ENCODE measurements at places on chromosomes 11 and 22.
A peak's percentile ranks its signal among the peaks of the same experiment; 100 is the strongest.

DNA sequence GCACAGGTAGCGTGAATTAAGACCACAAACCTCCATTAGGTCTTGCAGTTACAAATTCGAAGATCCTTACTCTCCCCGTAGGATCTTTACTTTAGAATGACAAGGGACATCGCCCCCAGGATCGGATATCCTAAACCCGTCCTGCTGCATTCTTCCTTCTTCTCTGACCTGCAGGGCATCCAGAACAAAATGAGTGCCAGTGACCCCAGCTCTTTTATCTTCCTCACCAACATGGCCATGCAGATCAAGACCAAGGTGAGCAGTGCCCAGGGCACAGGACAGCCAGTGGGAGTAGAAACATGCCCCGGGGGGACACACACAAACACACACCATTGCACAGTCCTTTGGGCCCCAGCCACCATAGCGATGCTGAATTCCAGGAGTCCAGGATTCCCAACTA lies 42.6 kb upstream of the MPEG1 start:
- DNase-seq = no peak

- DNase-seq = no peak
Measured at GRCh38 chr11:131977231-131977630, 606.8 kb downstream of the NTM start.

DNA sequence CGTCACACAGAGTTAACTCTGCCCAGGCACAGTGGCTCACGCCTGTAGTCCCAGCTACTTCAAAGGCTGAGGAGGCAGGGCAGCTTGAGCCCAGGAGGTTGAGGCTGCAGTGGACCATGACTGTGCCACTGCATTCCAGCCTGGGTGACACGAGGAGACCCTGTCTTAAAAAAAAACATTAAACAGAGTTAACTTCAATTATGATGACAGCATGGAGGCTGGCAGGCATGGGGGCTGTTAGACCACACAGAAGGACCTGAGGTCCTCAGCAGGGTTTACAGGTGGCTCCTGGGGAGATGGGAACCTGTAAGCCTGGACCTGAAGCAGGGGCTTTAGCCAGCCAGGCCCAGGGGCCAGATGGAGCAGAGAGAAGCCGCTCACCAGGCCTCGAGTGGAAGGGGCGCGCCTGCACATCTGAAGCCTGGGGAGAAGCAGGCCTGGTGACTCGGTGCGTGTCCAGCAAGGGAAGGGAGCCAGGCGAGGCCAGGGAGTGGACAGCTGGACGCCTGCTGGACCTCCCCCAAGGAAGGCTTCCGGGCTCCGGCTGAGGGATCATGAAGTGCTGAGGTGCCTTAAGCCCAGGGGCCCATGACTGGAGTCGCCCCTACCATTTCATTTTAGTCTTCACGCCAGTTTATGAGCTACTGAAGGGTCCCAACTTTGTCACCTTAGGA lies 25.3 kb downstream of the RPUSD4 start:
- DNase-seq = no peak

DNA sequence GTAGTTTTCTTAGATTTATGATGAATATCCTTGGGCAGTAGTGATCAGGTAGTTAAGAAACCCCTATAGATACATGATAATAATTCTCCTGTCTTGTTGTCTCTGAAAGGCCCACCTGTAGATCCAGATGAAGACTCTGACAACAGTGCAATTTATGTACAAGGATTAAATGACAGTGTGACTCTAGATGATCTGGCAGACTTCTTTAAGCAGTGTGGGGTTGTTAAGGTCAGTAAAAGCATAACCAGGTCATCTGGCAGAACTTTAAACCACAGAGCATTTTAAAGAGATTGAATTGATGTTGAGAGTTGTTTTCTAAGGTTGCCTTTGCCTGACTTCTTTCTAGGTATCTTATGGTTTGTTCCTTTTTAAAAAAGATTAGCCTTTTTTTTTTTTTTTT lies 14.1 kb upstream of the GAS2L1 start:
- DNase-seq = no peak

DNA sequence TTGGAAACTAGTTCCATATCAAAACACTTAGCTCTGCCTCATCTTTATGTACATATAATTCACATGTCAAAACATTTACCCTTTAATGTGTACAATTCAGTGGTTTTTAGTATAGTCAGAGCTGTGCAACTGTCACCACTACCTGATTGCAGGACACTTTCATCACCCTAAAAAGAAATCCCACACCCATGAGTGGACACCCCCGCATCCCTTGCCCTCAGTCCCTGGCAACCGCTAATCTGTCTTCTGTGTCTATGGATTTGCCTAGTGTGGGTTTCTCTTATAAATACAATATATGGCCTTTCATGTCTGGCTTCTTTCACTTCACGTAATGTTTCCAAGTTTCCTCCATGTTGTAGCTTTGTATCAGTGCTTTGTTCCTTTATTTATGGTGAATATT lies 8.6 kb upstream of the EMID1 start:
- no peak for DNase-seq

DNA sequence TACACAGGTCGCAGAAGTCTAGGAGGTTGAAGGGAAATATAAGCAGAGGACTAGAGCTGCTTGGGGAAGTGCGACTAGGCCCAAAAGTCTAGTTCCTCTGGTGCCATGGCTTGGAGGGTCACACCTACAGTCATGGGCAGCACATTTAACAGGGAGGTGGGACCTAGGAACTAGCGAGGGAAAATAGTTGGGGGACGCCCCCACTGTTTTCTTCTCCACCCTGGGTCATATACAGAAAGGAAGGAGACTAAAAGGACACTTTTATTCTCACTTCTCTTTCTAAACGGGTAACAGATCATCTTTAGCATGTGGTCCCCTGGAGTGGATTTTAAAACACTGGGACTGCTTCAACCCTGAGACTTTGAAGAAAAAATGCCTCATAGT lies 16.6 kb downstream of the APIP start:
- peak; percentile 41 for DNase-seq

GRCh38 chr22:41425660-41426365 lies 20.8 kb downstream of the TOB2 start:
- no peak for DNase-seq

DNA sequence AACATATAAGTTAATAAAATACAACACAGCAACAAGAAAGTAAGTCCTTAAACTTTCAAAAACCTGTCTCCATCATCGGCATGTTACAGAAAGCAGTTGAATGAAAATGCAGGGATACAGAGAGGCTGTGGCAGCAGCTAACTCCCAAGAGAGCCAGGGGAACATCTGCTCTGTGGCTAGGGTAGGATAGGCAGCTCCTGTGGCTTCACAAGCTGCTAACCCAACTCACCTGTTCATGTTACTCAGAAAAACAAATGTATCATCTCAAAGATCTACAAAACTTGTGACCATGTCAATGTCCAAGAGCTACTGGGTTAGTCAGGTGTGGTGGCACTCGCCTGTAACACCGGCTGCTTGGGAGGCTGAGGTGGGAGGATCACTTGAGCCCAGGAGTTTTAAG lies 15.2 kb upstream of the PLAAT3 start:
- no peak for DNase-seq

- no peak for DNase-seq
Measured at GRCh38 chr11:63663809-63664208, 7.4 kb downstream of the ATL3 start.

- peak; percentile 18 for DNase-seq
Measured at GRCh38 chr11:20035701-20036601, 124.3 kb downstream of the DBX1 start.

DNA sequence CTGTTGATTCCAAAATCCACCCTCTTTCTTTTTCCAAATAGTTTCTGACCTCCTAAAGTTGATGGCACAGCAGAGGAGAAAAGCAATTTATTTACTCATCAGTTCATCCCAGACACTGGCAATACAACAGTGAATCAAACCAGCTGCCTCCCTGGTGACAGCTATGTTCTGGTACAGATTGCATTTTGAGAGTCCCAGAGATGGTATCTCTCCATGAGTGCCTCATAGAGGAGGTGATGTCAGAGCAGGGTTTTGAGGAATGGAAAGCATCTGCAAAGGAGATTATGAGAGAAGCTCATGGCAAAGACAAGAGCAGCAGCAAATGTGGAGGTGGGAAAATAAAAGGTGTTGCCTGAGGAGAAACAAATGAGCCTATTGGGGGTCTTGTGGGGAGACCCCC lies 377.2 kb downstream of the MN1 start:
- no peak for DNase-seq

GRCh38 chr22:36373258-36373579 lies 14.5 kb downstream of the MYH9 start:
- peak; percentile 73 for DNase-seq

DNA sequence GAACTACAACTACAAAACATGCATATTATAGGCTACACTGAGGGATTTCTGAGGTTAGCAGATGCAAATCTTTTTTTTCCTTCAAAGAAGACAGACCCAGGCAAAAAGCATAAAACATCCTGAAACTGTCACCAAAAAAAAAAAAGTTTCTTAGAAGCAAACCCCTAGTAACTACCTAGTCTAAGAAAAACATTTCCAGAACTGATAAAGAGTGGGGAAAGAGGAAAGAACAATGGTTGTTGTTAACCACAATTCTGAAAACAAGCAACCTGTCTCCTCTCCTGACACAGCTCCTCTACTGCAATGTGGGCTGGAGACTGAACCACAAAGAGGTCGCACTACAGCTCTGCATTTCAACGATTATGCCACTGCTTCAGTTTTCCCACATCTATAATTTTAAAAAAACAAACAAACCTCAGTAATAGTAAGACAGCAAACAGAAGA lies 15.0 kb downstream of the DENND5A start:
- peak; percentile 35 for DNase-seq

DNA sequence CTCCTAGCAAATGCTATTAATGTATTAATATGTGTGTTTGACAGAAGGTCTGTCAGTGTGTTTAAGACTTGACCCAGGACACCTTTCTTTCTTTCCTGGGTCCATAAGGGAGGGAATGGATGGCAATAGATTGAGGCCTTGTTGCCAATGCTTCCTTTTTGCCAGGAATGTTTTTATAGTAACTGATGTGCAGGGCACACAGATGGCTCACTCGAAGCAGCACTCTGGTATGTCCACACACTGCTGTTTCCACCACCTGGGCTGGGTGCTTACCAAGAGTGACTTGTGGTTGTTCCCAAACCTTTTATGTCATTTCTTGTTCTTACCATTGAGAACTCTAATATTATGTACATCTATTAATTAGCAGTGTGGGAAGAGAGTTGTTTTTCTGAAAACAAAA lies 396.9 kb upstream of the SYN3 start:
- DNase-seq = no peak

DNA sequence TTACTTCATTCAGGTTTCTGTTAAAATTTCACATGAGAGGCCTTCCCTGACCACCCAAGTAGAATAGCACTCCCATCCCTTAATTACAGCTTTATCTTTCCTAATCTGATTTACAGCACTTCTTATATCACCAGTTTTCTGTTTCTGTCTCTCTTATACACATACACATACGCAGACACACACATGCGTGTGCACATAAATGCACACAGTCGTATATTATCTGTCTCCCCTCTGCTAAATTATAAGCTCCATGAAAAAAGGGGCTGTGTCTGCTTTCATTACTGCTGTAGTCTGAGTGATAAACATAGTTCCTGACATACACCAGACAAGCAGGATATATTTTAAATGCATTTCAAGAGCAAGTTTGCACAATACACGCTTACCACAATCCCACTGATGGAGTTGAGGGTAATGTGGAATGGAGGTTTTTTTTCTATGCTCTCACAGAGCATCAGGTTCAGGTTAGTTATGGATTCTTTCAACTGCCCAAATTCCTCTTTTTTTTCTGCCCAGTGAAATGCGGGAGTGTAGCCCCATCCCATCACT lies 13.7 kb upstream of the TOP3B start:
- DNase-seq = peak; percentile 80

GRCh38 chr22:38250643-38251340 lies 22.0 kb downstream of the TMEM184B start:
- DNase-seq = peak; percentile 18

GRCh38 chr11:14044916-14045315 lies 82.4 kb downstream of the SPON1 start:
- DNase-seq = no peak

DNA sequence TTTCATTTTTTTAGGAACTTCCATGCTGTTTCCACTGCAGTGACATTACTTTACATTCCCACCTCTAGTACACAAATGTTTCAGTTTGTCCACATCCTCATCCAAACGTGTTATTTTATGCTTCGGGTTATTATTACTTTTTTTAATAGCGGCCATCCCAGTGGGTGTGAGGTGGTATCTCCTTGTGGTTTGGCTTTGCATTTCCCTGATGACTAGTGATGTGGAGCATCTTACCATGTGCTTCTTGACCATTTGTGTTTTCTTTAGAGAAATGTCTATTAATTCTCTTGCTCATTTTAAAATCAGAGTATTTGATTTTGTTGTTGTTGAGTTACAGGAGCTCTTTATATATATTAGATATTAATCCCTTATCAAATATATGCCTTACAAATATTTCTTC lies 70.3 kb upstream of the ANO1 start:
- DNase-seq = no peak

DNA sequence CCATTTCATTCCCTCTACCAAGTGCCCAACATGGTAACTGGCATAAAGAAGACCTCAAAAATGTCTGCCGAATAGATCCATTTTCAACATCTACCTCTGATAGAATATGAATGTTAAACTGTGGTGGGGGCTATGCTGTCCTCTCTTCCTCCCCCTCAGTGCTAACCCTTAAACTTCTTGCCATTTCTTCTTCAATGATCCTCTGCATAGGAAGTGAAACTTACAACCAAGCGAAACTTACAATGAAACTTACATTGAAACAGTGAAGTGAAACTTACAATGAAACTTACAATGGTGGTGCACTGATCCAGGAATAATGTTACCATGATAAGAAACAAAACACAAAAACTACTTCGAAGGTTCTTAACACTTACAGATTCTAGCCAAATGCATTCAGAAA lies 4.7 kb downstream of the RTCB start:
- DNase-seq = peak; percentile 90

- DNase-seq = no peak
Measured at GRCh38 chr11:64660706-64661105, 62.3 kb downstream of the NRXN2 start.

DNA sequence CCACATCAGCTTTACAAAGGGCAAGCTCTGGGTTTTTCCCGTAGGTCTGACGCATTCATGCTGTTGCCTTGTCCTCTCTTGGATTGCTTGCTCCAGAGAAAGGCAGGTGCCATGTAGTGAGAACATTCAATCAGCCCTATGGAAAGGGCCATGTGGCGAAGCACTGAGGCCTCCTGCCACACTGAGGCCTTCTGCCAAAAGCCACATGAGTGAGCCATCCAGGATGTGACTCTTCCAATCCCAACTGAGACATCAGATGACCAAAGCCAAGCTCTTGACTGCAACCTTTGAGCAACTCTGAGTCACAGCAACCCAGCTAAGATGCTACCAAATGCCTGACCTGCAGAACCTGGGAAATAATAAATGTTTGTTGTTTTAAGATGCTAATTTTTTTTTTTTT lies 9.0 kb upstream of the PANX3 start:
- peak; percentile 34 for DNase-seq

GRCh38 chr11:2409611-2410468 lies 9.3 kb downstream of the TSSC4 start:
- no peak for DNase-seq

Measured in MV-4-11 (cell line).